ENCODE measurements at places on chromosomes 3 and 15. TPM values are rescaled to one million over a fixed set of nuclear protein-coding genes. Genes with fewer than 3 reads are reported as not detected.

- DNase-seq = no peak
Measured at GRCh38 chr3:107307205-107307604, 70.0 kb upstream of the CCDC54 start.

The SLC9C1 gene
- not detected for total RNA-seq

- no peak for DNase-seq
Measured at GRCh38 chr15:74317820-74318375, 49.5 kb downstream of the CYP11A1 start.

DNA sequence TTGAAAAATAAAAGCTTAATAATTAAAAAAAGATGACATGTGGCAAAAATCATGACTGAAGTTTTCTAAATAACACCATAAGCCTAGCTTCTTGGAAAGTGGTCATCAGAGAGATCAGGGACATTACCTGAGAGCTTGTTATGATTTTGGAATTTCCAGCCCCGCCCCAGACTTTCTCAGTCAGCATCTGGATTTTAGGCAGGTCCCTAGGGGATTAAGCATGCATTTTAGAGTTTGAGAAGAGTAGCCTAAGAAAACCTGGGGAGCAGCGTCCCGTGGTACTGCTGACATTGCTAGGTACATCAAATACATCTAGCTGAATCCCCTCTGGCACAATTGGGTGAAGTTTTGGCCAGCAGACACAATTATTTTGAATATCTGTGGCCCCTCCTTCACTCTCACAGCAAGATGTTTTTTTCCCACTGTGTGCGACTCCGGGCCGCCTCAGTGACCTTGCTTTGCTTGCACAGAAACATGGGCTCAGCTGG is 58.7 kb upstream of the MEF2A start:
- DNase-seq = no peak

- DNase-seq = no peak
Measured at GRCh38 chr3:175349168-175349567, 490.0 kb downstream of the NAALADL2 start.

GRCh38 chr3:114154321-114154821 is 24.5 kb downstream of the DRD3 start:
- no peak for DNase-seq

GRCh38 chr3:99780749-99781148 is 36.9 kb upstream of the CMSS1 start:
- DNase-seq = no peak

DNA sequence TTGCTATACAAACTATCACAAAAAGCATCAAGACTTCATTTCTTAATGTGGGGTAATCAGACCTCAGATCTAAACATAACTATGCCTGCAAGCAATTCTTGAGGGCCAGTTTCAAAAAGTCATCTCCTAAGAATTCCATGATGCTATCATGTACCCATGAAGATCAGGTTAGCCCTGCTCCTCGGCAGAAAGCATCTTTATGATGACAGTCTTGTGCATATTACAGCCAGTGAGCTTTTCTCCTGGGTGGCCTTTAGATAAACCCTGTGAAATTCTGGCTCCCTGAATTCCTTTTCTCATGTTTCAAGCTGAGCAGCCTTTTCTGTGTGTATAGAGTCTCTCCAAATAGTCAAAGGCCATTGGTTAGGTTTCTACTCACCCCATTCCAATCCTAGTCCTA is 201.9 kb upstream of the MCTP2 start:
- no peak for DNase-seq

- DNase-seq = no peak
Measured at GRCh38 chr3:127175272-127175671, 17.7 kb upstream of the PRR23E start.

GRCh38 chr3:40723083-40723660 is 198.4 kb downstream of the ZNF621 start:
- no peak for DNase-seq

DNA sequence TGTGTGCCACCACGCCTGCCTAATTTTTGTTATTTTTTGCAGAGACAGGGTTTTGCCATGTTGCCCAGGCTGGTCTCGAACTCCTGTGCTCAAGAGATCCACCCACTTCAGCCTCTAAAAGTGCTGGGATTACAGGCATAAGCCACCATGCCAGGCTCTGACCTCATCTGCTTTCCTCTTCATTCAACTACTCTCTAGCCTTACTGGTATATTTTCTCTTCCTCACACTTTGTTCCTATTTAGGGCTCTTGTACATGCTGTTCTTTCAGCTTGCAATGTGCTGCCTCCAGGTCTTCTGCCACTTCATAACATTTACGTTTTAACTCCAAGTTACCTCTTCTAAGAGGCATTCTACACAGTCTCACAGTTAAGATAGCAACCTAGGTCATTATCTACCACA is 34.9 kb downstream of the PIK3CB start:
- no peak for DNase-seq

GRCh38 chr15:47708161-47708980 is 8.9 kb upstream of the SEMA6D start:
- no peak for DNase-seq

DNA sequence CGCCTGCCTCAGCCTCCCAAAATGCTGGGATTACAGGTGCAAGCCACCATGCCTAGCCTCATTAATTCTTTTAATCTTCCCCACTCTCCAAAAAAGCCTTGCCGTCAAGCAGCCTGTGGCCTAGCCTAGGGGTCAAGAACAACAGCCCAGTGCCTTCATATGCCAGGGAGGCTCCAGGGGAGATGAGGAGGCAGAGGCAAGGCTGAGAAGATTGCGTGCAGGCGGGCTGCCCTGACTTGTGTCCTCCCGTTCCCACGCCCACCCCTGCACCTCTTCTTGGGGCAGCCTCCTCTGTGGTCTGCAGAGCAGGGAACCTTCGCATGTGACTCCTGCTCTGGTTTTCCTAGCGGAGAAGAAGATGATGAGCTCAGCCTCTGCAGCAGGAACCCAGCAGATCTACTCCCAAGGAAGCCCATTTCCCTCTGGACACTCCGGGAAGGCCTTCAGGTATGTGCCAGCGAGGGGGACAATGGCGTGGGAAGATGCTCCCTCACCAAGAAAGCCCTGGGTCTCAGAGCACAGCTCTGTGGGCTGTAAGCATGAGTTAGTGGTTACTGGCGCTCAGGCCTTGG is 118.5 kb upstream of the ABHD17C start:
- DNase-seq = no peak

The C2CD4A gene
- total RNA-seq = 0.10 TPM

The ALDH1L1 gene
- 4.9 TPM for total RNA-seq

DNA sequence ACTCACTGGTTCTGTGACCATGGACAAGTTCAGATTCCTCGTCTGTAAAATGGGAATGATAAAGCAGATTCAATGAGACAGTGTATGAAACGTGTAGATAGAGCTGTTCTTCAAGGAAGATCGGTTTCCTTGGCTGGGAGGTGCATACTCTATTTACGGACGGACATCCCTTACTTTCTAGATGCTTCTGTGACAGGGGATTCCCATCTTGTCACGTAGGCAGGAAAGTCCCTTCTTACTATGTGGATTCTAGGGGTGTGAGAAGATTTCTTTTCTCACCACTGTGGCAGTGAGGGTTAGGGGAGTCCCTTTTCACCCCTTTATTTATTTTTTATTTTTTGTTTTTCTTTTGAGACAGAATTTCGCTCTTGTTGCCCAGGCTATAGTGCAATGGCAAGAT is 180.9 kb upstream of the TBL1XR1 start:
- no peak for DNase-seq

DNA sequence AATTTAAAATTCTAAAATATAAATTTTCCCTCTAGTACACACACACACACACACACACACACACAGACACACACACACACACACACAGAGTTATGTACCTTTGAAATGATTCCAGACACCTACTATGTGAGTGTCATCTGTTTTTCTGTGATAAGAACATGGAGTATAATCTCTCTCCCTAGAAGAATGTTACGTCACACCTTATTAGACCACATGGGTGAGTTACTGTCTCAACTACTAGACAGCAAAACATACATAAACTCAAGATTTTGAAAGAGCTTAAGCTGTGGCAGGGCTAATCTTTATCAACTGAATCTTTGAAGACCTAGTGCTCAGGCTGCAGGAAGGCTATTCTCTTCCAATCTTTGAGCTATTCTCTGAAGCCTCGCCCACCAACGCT is 385.9 kb upstream of the BCHE start:
- DNase-seq = no peak

DNA sequence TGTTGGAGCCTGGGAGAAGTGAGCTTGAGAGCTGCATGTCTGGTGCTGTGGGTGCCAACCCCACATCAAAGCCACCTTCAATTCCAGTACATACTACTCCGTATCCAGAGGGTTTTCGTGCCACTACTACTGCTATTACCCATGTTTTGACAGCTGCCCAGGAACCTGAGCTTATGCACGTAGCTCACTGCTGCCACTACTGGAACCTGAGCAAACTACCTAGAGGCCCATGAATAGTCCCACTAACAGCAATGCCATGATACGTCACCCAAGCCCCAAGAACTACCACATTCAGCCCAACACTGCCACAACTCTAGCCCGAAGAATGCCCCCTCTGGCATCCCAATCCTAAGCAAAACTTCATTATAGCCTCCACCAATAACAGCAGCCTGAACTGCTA is 215.2 kb upstream of the BCHE start:
- DNase-seq = peak; percentile 41

The DUOXA2 gene
- total RNA-seq = not detected

DNA sequence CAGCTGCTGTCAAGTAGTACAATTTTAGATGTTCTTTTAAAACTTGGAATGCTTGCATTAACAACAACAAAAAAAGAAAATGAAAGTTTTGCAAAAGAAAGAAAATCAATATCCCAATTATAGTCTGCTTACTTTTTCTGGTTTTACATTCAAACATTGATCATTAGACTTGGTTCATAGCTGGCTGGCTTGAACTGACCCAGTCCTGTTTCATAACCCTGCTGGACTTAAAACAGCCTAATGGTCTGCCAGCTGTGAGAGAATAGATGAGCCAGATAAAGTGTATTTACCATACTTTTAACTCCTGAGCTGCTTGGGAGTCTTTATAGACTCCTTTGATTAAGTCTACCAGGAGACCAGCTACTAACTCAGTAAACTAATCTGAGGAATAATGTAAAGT is 59.2 kb downstream of the PIAS1 start:
- no peak for DNase-seq

DNA sequence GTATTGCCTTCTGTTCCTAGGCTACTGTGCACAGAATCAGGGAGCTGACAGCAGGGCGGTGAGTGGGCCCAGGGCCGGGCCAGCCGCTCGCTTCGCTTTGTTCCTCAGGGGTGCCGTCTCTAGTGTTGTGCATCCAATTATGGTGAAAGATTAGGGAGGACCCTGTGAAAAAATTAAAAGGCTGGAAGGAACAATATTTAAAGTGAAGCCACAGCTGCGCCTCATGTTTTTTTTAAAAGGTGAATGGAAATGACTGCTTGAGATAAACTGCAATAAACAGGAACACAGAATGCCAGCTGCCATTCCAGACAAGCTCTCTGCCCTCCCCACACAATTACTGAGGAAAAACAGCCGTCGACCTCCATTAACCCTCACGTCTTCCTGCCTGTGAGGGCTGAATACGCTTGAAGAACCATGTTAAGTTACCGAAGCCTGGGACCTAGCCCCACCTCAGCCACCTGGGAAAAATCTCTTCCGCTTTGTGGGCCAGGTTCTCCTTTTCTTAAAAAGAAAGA is 132.0 kb upstream of the IL12A start:
- no peak for DNase-seq

The ITIH1 gene
- 0.08 TPM for total RNA-seq

- no peak for DNase-seq
Measured at GRCh38 chr3:129277829-129278271, 820 bp upstream of the HMCES start.

The SUSD5 gene
- not detected for total RNA-seq

DNA sequence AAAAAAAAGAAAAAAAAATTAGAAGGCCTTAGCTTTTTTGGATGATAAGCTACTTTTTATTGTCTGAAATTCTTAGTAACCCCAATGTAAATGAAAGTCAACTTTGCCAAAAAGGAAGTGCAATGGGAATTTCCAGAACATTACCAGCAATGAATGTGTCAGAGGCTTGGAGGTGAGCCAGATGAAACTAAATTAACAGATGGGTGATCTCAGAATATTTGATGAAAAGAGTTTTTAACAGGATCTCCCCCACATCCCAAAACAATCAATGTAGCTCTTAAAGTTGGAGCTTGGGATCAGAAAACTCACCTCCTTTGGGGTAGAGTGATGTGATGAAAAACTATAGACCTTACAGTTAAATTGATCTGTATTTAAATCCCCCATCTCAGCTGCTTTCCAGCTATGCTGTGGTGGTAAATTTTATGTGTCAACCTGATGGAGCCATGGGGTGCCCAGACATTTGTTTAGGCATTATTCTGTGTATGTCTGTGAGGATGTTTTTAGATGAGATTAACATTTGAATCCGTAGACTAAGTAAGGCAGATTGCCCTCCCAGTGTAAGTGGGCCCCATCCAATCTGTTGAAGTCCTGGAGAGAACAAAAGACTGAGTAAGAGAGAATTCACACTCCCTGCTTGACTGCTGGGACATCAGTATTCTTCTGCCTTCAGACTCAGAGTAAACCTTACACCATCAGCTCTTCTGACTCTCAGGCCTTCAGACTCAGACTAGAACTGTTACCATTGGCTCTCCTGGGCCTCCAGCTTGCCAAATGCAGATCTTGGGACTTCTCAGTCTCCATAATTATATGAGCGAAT is 84.3 kb upstream of the TNFSF10 start:
- DNase-seq = no peak

The EIF4A2 gene
- total RNA-seq = 189 TPM

DNA sequence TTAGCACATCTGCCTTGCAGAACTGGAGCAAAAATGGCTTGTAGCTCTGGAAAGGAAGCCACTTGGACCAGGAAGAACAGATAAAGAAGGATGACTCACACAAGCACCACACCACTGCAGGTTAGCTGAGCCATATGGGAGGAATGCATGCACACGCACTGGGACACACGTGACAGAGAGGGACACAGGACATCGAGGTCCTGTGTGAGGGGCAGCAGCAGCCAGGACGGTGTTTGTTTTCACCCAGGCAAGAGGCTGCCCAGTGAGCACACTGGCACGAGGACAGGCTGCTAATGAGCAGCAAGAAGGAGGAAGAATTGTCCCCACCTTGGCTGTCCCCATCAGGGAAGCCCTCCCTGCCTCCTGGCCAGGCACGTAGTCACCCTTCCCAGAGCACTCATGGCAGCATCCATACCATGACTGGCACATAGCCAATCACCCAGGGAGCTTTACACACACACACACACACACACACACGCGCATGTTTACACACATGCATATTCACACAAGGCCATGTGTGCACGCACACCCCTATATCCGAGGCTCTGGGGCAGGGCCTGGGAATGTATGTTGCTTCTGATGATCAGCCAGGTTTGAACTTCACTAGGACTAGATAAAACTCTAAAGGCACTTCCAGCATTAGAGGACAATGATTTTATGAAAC is 24.0 kb upstream of the SPTBN5 start:
- peak; percentile 80 for DNase-seq

The GOLIM4 gene
- total RNA-seq = 20.2 TPM

DNA sequence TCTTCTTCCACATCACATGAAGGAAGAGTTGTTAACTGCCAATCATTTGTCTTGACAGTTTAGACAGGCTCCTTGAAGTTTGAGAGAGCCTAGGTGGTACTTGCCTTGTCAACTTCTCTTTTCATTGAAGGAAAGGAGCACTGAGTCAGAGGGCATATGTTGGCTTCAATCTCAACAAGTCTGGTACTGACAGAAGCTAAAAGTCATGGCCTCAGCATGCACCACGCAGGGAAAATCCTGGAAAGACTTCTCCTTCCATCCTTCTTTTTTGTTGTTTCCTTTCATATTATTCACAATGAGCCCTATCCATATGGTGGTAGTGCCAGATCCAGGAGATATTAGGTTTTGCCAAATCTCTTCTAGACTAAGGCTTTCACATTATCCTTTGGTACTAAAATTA is 1272.5 kb downstream of the ROBO1 start:
- no peak for DNase-seq

GRCh38 chr3:13093687-13094086 is 20.5 kb upstream of the IQSEC1 start:
- DNase-seq = no peak

All from HT-29 (cell line).